Stimulated activated CD4-positive, alpha-beta T cell treated with anti-CD3 and anti-CD28 coated beads, Interleukin-1b, Interleukin-23, amount 100 ng/mL, for 48 hours (primary cell): ENCODE measurements at places on chromosomes 5 and 9.

DNA sequence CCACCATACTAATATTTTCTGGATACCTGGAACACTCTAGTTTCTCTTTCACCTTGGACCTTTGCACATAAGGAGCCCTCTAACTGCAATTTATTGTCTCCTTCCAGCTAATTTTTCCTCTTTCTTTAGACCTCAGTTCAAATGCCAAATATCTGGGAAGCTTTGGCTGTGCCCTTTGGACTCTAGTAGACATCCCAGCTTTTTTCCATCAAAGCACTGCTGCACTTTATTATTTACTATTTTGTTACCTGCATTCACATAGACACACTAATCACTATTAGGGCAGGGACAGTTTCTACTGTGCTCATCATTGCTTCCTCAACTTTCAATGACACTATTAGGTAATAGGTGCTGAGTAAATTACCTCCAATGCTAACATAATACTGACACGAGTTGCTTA, 2.1 kb downstream of the RIGI start:
- DNase-seq, result no peak

DNA sequence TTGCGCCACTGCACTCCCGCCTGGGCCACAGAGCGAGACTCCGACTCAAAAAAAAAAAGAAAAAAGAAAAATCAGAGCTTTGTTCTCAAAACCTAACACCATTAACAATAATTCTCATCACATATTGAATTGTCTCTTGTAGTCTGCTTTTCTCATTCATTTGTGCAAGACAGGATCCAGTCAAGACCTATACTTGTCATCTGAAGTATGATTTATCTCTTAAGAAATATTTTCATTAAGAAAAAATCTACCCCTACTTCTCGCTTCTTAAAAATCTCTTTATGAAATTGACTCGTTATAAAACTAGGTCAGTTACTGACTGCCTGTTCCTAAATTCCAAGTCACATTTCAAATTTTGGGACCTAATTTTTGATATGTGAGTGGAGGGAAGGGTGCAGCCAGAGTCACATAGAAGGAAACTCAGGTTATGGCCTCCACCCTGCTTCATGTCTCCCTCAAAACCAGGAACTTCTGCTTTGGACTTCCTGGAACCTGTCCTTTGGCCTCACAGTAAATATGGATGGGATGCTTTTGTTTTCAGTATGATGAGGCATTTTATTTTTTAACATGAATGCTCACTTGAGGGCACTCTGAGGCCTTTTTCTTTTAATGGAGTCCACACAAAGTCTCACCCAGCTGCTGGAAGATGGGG, 18.9 kb downstream of the ZNF169 start:
- no peak for DNase-seq

DNA sequence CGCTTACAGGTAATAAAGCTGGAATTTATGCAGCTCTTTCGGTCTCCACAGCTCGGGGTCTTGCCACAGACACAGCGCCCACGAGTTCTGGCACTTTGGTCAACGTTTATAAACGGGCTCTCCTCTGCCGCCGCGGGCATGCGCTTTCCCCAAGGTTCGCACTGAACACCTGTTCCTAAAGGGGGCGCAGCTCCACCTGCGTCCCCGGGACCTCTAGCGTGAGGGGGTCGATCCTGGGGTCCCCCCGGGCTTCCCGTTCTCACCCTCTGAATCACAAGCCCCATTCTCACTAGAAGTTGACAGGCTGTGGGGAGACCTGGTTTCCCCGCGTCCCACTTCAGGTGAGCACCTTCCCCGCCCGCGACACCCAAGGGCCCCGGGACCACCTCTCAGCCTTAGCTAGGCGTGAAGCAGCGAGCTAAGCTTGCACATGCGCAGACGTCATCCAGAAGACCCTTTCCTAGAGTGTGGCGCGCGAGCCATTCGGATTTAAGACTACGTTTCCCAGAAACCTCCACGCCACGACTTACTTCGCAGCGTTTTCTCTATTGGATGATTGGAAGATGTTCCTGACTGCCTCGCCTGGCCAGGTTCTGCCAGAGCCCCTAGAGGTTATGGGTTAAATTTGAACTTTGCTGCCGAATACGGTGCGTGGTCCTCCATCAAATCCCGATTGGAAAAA, 21.3 kb upstream of the ZNF782 start:
- DNase-seq, result peak; percentile 65

DNA sequence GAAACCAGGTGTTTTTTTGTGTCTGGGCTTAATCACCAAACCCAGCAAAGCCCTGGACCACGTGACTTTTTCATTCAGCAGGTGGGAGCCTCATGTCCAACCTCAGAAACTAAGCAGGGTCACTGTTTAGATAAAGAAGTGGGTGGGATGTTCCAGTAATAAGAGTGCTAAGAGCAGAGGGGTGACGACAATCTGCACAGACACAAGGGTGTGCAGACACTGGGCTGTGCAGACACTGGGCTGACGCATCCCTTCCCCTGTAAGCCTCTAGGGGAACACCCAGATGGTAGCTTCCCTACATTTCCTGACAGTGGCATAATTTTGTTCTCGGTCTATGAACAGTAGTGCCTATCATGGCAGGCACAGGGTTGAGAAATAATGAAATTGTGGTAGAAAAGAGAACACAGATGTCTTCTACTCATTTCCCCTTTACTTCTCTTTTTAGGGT, 85.1 kb downstream of the SAXO1 start:
- no peak for DNase-seq

DNA sequence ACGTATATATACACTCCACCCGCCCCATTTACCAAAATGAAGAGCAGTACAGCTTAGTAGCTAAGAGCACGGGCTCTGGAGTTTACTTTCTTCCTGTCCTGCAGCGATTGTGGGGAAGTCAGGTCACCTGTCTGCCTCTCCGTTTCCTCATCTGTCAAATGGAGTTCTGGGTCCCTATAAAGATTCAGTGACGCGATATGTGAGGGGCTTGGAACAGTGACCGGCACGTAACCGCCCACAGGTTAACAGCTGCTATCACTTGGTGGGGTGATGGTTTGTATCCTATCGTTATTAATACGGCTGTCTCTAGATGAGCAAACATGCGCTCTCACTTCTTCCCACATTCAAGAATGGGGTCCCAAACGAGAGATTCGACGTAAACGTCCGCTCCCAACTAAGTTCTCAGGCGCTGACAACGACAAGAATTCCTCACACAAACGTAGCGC, 426 bp downstream of the FAM114A2 start:
- DNase-seq, result peak; percentile 35
